Neuronal stem cell (in vitro differentiated cells): ENCODE measurements at places on chromosomes 1 and 21.

DNA sequence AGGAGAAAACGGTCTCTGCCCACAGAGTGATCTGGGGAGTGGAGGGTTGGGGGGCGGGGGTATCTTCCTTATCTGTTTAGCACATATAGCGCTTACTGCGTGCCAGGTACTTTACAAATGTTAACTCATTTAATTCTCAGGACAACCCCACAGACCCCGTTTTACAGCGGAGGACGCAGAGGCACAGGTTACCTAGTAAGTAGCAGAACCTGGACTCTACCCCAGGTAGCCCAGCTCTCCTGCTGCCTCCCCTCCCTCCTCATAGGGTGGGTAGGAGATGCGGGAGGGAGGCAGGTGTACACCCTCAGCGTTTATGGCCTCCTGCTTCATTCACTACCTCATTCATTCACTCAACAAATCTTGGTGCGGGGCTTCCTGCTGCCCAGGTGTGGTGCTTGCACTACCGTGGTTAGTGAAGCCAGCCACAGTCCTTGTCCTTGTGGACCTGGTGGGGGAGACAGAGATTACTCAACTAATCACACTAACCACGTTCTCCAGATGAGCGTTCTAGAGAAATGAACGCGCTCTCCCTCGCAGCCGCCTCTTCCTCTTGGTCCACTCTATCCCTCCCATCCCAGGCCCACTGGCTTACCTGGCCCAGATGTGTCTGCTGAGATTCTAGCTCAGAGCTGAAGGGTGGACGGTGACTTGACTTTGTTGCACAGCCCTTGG lies 102.0 kb downstream of the IER5 start:
- H3K4me1 ChIP-seq: peaks cover 2% of the 10 kb centered on the region
- H3K27ac ChIP-seq: no peak overlapping the region
- no peak overlapping the region for H3K4me3 ChIP-seq

- H3K4me3 ChIP-seq: no peak overlapping the region
- H3K4me1 ChIP-seq: peaks cover 2% of the 10 kb centered on the region
- H3K36me3 ChIP-seq: no peaks in the 10 kb centered on the region
These were observed 94.0 kb downstream of the ST6GALNAC5 start for GRCh38 chr1:76961181-76961819.

GRCh38 chr1:64112281-64112680 lies 91.1 kb upstream of the UBE2U start:
- H3K4me1 ChIP-seq: peaks cover 5% of the 10 kb centered on the region
- H3K4me3 ChIP-seq: no peak overlapping the region
- no peaks in the 10 kb centered on the region for H3K36me3 ChIP-seq
- no peak for DNase-seq
- H3K27me3 ChIP-seq: no peaks in the 10 kb centered on the region

- DNase-seq: no peak
- H3K36me3 ChIP-seq: no peaks in the 10 kb centered on the region
- no peak overlapping the region for H3K4me3 ChIP-seq
These were observed 6.9 kb downstream of the SERTAD4 start for GRCh38 chr1:210239349-210240111.

DNA sequence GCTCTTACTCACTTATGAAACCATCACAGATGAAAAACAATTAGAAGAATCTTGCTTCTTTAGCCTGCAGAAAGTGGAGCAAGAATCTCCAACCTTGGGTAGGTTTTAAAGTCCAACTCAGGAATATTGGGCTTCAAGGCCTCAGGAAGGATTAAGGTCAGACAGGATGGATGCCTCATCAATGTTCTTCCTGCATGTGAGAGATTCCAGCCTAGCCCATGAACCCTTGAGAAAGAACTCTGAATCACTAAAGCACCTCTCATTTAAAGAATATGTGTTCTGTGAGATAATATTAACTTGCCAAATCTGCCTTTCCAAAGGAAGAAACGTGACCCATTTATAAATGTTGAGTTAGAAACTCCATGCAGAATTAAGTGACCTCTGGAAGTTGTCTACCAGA lies 345.2 kb upstream of the CAMK1G start:
- H3K27me3 ChIP-seq: no peaks in the 10 kb centered on the region
- H3K4me1 ChIP-seq: no peaks in the 10 kb centered on the region
- H3K4me3 ChIP-seq: no peak overlapping the region
- H3K36me3 ChIP-seq: no peaks in the 10 kb centered on the region
- no peak overlapping the region for H3K27ac ChIP-seq

GRCh38 chr1:220990427-220991339 lies 111.4 kb downstream of the HLX start:
- no peaks in the 10 kb centered on the region for H3K27me3 ChIP-seq
- no peak overlapping the region for H3K27ac ChIP-seq
- H3K4me3 ChIP-seq: no peak overlapping the region

- no peak overlapping the region for H3K27ac ChIP-seq
- H3K4me3 ChIP-seq: peak overlapping the region; percentile 35
- no peaks in the 10 kb centered on the region for H3K4me1 ChIP-seq
- no peak for DNase-seq
- H3K36me3 ChIP-seq: no peaks in the 10 kb centered on the region
- no peaks in the 10 kb centered on the region for H3K27me3 ChIP-seq
These were observed 5.2 kb upstream of the KRTAP19-8 start for GRCh38 chr21:31043471-31043870.

DNA sequence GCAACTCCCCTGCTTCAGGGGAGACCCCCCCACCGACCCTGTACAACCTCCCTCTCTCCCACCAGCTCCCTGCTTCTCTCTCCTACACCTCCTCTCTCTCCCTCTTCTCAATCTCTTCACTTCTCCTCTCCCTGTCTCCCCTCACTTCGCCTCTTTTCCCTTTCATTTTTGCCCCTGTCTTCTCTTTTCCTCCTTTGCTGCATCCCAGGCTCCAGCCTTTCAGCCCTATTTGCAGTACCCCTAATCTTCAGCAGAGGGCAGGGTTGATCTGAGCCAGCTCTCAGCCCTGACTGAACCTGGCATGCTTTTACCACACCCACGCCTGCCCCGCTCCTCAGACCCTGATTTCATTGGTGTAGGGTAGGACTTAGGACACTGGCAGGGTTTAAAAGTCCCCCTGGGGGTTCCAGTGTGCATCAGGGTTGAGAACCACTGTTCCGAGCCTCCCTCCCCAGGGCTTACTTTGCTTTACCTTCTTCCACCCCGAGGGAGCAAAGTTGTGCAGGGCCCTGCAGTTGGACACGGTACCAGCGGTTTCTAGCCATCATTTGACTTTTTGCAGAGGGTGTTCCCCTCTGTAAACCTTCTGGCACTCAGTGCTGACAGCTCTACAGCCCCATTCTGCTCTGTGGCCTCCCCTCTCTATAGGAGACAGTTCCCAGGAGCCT lies 67.3 kb upstream of the CNTN2 start:
- no peaks in the 10 kb centered on the region for H3K4me1 ChIP-seq
- no peaks in the 10 kb centered on the region for H3K36me3 ChIP-seq
- H3K4me3 ChIP-seq: no peak overlapping the region
- peak; percentile 61 for DNase-seq

- H3K36me3 ChIP-seq: no peaks in the 10 kb centered on the region
- H3K27me3 ChIP-seq: no peaks in the 10 kb centered on the region
- DNase-seq: no peak
- peaks cover 1% of the 10 kb centered on the region for H3K4me1 ChIP-seq
- no peak overlapping the region for H3K27ac ChIP-seq
These were observed 245.2 kb downstream of the TRABD2B start for GRCh38 chr1:47751996-47752451.

DNA sequence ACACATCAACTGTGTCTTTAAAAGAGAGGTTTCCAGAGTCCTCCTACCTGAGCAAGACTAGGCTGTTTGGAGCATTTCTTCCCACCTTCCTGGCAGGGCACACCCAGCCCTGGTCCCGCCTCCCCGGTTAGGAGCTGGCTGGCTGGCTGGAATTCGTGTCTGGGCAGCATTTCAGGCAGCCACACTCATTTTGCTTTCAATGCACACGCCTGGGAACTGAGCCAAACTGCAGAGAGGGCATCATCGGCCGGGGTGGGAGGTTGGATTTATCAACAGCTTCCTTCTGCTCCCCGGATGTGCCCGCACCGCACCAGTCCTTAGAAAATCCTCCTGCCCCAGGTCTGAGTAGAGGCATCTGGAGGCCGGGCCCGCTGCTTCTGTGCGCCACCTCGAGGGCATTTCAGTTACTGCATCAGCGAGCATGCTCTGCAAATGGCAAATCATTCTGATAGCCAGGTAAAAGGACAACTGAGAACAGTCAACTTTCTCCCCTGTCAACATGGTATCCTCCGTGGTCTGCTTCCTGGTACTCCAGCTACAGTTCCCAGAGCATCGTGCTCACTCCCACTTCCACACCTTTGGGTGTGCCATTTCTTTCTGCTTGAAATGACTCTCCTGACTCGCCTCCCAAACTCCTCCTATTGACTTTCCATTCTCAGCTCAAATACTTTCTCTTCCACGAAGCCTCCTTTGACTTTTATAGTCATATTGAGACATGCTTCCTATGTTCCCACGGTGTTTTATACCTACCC lies 20.6 kb downstream of the TCEA3 start:
- H3K27ac ChIP-seq: no peak overlapping the region
- H3K4me3 ChIP-seq: peak overlapping the region; percentile 15
- no peaks in the 10 kb centered on the region for H3K36me3 ChIP-seq

- H3K4me3 ChIP-seq: no peak overlapping the region
- H3K27ac ChIP-seq: no peak overlapping the region
- peaks cover 2% of the 10 kb centered on the region for H3K36me3 ChIP-seq
These were observed 11.7 kb downstream of the PKN2 start for GRCh38 chr1:88695781-88696180.
